Left ventricle myocardium superior (tissue), 1 donor: ENCODE measurements at places on chromosomes 2 and 18. TPM values are rescaled to one million over a fixed set of nuclear protein-coding genes. Genes with fewer than 3 reads are reported as not detected.

- DNase-seq = no peak
Measured at GRCh38 chr2:112793449-112793978, 9.2 kb upstream of the IL1A start.

DNA sequence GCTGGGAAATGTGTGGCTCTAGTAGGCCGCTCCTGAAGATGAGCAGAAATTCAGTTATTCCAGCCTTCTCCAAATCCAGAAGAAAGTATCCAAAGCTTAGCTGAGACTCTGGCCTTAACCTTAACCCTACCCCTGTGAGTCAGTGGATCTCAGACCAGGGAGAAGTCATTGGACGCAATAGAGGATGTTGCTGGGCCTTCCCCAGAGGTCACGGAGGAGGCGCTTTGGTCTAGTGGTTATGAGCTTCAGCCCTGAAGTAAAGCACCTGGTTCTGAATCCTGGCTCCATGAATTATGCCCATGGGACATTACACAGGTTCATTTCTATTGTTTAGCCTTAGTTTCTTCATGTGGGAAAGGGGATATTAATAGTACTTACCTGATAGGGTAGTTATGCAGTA lies 24.0 kb downstream of the PKDCC start:
- no peak for DNase-seq

GRCh38 chr18:77191071-77191751 lies 58.4 kb upstream of the GALR1 start:
- DNase-seq = no peak

- DNase-seq = no peak
Measured at GRCh38 chr2:207725873-207726578, 14.6 kb downstream of the CCNYL1 start.

- no peak for DNase-seq
Measured at GRCh38 chr2:170365686-170366085, 187.7 kb downstream of the MYO3B start.

DNA sequence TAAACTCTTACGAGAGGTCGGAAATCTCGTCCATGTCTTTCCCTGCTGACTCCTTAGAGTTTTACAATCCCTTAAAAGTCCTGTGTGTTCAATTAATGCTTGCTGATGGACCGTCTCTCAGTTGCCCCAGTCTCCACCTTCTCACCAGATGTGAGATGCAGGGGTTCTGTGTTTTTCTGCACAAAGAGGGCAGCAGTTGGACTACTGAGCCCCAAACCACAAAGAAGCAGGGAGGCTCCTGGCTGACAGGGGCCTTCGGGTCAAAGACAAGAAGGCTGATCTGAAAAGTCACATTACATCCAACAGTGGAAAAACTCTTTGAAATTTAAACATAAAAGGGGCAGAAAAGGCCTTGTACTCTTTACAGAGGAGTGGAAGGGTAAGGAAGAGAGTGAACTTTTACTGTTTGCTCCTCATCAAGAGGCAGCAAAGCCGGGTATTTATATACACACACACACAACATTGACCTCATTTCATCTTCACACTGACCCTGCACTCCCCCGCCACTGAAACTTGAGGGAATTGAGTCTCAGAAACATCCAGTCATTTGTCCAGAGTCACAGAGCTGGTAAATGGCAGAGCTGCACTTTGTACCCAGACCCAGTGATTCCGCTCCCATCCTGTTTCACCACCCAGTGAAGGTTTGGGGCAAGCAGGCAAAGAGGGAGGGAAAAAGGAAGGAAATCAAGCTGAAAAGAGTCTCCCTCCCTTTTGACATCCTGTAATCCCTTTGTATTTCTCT lies 23.7 kb downstream of the MRPL33 start:
- no peak for DNase-seq

GRCh38 chr2:96148410-96149217 lies 3.4 kb upstream of the DUSP2 start:
- DNase-seq = peak; percentile 60

- DNase-seq = no peak
Measured at GRCh38 chr2:226873051-226873620, 37.3 kb downstream of the RHBDD1 start.

GRCh38 chr18:45046228-45046627 lies 365.5 kb downstream of the SETBP1 start:
- no peak for DNase-seq

DNA sequence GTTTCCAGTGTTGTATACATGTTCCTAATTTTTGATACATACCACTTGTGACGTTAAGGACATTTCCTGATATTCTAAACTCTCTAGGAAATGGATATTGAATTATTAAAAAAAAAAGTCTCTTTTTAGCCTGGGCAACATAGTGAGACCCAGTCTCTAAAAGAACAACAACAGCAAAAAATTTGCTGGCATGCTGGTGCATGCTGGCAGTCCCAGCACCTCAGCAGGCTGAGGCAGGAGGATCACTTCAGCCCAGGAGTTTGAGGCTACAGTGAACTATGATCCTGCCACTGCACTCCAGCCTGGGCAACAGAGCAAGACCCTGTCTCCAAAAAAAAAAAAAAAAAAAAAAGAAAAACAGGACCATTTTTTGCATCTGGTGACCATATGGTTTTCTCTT lies 10.5 kb upstream of the PPP4R3B start:
- no peak for DNase-seq

GRCh38 chr18:59918997-59919396 lies 19.2 kb downstream of the PMAIP1 start:
- DNase-seq = no peak

- DNase-seq = no peak
Measured at GRCh38 chr18:79829136-79829854, 31.6 kb downstream of the KCNG2 start.

- DNase-seq = no peak
Measured at GRCh38 chr2:39867268-39867667, 88.2 kb upstream of the THUMPD2 start.

GRCh38 chr2:234308073-234308812 lies 188.6 kb downstream of the ARL4C start:
- DNase-seq = no peak

DNA sequence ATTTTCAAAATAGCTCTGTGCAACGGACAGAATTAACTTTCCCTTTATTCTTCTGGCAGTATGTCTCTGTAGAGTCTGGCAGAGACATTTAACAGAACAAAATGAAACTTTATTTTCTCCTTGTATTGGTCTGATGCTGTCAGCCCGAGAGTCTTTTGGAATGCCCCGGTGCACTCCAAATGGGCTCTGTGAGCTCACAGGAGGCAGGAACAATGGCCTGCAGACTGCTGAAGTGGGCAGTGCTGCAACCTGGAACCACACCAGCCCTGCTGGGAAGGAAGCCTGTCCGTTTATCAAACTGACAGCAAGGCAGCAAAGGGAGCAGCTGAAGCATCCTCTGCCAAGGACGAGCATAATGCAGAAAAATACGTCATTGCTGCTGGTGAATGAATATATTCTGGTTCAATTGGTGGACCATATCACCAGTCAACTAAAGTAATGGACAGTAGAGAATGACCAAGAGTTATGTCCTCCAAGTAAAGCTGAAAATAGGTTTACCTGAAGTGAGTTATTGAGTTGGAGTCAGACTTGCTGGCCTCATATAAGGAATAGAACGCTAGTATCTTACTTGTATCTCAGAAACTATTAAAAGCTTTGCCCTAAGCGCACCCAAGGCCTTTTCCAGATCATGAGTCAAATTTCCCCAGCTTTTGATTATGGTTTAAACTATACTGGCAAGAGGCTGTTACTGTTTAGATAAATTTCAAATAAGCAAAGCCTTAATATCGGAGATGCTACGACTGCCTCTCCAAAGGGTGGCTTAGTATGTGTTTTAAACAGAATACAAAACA lies 207.6 kb upstream of the TANK start:
- DNase-seq = peak; percentile 72

DNA sequence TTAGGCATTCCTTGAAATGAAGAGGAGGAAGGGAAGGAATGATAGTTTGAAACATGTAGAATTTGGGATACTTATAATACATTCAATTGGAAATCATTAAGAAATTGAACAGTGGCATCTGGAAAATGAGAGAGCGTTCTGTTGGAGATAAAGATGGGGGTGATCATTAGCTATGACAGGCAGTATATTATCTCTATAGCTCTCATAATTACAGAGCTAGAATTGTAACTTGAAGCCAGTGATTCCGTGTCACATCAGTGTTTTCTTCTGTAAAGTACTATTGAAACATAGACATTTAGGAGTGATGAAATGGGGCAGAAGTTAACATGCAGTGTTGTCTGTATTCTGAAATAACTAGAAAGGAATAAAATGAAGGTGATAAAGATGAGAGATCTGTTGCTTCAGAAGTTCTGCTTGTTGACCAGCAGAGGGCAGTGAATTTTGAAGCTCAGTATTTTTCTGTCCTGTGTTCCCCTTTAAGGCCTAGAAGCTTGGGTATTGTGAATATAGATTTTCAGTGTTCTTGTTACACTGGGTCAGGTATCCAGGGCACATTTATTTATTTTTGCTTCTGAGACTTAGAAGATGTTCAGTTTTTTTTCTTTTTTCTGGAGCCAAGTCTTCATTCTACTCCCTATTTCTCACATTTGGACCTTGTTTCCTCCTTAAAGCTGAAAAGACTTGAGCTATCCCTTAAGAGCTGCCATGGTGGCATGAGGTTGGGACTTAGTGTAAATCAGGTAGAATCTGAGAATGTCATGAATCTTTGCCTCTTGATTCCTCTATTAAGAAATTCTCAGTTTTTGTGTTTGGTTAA lies 157.4 kb downstream of the TAF4B start:
- no peak for DNase-seq

DNA sequence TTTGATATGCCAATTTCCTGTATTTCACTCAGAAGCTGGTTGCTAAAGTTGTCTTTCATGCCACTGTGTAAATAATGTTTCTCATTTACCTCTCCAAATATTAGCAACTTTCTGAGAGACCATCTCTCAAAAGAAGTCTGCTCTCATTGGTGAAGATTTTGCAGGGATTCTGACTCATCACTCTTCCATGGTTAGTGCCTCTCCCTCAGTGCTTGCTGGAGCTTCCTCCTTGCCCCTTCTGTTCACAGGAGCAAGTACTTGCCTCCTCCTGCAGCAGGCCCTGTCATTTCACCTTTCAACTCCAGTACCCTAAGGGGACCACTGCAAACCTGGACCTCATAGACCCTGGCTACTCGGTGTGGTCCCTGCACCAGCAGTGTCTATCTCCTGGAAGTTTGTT lies 168.8 kb downstream of the ZNF385B start:
- no peak for DNase-seq

- DNase-seq = peak; percentile 83
Measured at GRCh38 chr2:71000780-71001591, 6.3 kb upstream of the TEX261 start.

DNA sequence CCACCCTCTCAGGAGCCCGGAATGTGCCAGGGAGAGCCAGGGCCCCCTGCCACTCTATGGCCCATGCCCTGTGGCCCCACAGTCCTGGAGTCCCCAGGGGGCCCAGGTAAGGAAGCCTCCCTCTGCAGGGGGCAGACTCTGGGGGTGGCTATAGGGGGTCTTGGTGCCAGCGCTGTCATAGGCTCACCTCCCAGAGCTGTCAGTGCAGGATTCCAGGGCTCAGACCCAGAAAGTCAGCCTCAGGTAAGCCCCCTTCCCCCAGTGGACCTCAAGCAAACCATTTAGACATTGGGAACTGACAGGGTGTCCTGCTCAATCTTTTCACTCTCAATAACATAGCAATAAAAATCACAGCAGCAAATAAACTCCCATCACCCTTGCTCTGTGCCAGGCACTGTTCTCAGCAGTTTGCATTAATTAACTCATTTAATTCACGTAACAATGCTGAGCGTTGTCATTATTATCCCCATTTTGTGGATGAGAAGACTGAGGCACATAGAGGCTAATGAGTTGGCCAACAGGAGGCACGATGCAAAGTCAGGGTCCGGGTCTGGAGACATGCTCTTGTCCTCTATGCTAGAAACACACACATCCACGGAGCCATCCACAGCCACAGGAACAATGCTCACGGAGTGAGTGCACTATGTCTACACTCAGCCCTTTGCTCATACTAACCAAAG lies 79.6 kb downstream of the TNS1 start:
- DNase-seq = no peak

- no peak for DNase-seq
Measured at GRCh38 chr2:122519366-122519765, 763.9 kb downstream of the TSN start.

DNA sequence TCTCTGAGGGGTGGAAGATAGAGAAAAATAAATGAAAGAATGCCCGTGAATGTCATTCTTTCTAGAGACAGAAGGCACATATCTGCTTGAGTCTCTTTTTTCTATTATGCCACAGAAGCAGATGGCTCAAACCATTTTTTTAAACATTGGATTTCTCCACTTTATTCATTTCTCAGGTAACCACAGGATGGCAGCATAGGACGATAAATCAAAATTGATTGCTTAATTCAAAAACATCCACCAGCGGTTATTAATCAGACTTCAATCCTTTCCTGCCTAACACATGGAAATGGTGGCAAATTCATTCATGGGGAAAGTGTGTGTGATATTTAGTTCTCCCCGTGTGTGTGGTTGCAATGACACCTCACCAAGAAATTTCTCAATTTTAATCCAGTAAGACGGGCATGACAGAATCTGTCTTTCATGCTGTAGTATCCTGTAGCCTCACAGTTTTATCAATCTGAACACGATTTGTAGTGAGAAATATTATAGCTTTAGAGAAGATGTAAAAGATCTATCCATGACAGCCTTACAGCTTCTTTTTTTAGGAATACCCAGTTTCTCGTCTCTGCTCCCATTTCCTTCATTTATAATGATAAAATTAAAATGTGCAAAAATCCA lies 72.2 kb downstream of the DSC3 start:
- DNase-seq = no peak

GRCh38 chr2:132562245-132562644 lies 107.8 kb downstream of the LYPD1 start:
- DNase-seq = no peak

DNA sequence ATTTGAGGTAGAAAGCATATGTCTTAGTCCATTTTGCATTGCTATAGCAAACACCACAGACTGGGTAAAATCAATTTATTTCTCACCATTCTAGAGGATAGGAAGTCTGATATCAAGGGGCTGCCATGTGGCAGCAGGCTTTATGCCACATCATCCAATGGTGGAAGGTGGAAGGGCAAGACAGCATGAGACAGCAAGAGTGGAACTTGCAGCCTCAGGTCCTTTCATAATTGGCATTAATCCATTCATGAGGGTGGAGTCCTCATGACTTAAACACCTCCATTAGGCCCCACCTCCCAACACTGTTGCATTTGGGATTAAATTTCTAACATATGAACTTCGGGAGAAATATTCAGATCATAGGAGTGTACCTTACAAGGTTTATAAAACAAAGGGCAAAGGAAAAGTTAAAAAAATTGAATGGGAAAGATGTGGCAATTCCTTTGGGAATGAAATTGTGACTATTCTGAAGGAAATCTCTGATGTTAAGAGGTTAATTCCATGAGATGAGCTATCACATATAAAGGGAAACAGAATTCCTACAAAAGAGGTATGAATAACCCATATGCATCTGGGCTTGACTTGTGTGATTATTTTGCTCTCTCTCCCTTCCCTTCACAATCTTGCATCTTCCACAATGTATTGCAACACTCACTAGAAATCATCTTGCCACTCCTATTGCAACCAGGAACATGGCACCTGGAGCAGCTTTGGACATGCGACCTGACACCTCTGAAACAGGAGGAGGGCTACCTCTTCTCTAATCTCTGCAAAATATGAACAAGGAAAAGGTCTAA lies 507.8 kb downstream of the EPHA4 start:
- no peak for DNase-seq

MYO3B gene
- 0.05 TPM for total RNA-seq

NMUR1 gene
- total RNA-seq = not detected

DAPL1 gene
- not detected for total RNA-seq

TEKT4 gene
- not detected for total RNA-seq

SKA1 gene
- total RNA-seq = 0.20 TPM

BMP10 gene
- total RNA-seq = 0.25 TPM

SKOR2 gene
- total RNA-seq = not detected

FOSL2 gene
- 45.7 TPM for total RNA-seq
